ENCODE measurements at places on chromosomes 12 and 14. TPM values are rescaled to one million over a fixed set of nuclear protein-coding genes. Genes with fewer than 3 reads are reported as not detected.

GRCh38 chr12:131642101-131642540 lies 68.8 kb upstream of the SFSWAP start:
- DNase-seq = no peak

DNA sequence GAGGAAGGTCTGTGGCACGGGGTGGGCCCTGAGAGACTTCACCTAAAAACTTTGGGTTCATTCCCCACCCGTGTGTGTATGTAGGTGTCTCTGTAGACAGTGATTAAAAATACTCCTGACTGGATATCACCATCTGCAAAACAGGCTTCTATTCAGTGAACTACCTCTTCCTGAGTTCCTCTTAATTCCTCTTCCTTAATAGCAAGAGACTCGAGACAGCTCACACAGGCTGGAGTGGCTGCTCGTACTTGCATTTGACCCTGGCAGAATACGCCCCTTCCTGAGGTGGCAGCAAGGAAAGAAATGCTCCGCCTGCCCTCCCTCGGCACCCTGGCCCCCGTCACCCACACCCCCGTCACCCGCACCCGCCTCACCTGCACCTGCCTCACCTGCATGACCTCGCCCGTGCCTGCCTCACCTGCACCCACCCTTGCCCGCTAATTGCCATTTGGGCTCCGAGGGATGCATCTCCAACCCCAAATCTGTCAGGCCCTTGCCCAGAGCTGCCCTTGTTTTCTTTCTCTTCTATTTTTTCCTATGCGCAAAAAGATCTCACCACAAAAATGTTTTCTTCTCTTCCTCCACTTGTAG lies 90.0 kb downstream of the FBXL14 start:
- no peak for DNase-seq

- no peak for DNase-seq
Measured at GRCh38 chr14:43410631-43411030, 1096.5 kb downstream of the FSCB start.

GRCh38 chr12:3132636-3133404 lies 55.6 kb downstream of the TSPAN9 start:
- no peak for DNase-seq

The NFATC4 gene
- 52.0 TPM for polyA plus RNA-seq

The KRT74 gene
- polyA plus RNA-seq = not detected

All from muscle of leg (tissue), 16 donors.